T-helper 2 cell (primary cell): ENCODE measurements at places on chromosomes 11 and 22.

GRCh38 chr22:38126928-38127668 lies 16.6 kb upstream of the BAIAP2L2 start:
- no peak for DNase-seq

- no peak for DNase-seq
Measured at GRCh38 chr22:49754696-49755630, 72.7 kb downstream of the BRD1 start.

DNA sequence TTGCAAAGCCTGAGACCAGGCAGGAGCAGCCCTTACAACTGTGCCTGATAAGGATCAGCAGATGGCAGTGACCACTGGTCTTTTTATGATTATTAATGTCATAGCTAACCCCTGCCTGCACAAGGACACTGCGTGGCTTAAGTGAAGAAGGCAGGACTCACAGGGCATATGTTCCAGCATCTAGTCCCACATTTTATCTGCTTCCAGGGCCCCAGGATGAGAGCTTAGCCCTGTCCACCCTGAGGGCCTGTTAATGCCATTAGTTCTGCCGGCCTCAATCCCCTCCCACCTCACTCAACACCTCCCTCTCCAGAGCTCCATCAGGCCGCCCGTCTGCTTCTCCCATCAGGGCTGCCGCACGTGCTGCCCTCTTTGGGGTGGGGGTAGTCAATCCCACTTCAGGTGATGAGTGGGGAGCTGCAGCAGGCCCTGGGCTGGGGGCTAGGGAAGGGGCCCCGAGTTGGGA lies 33.1 kb upstream of the TSPAN18 start:
- no peak for DNase-seq

DNA sequence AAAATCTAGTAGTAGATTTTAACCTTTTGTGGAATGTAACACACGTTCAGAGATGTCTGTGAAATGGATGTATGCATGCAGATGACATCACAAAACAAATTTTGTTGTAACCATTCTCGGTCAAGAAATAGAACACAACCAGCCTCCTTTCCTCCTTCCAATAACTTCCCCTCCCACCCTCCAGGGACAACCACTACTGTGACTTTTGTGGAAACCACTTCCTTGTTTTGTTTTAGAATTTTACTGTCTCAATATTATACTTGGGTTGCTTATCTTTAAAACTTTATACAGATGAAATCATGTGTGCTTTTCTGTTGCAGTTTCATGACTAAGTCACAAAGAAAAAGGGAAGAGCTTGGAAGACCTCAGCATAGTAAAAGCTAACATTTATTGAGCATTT lies 189.4 kb upstream of the NCAM1 start:
- no peak for DNase-seq

DNA sequence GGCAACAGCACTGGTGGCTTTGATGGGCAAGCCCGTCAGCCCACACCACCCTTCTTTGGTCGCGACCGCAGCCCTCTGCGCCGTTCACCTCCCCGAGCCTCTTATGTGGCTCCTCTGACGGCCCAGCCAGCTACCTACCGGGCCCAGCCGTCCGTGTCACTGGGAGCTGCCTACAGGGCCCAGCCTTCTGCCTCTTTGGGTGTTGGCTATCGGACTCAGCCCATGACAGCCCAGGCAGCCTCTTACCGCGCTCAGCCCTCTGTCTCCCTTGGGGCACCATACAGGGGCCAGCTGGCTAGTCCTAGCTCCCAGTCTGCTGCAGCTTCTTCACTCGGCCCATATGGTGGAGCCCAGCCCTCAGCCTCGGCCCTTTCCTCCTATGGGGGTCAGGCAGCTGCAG lies 8.0 kb downstream of the RBM14 start:
- no peak for DNase-seq

- no peak for DNase-seq
Measured at GRCh38 chr11:1139441-1140083, 18.2 kb upstream of the MUC5AC start.

DNA sequence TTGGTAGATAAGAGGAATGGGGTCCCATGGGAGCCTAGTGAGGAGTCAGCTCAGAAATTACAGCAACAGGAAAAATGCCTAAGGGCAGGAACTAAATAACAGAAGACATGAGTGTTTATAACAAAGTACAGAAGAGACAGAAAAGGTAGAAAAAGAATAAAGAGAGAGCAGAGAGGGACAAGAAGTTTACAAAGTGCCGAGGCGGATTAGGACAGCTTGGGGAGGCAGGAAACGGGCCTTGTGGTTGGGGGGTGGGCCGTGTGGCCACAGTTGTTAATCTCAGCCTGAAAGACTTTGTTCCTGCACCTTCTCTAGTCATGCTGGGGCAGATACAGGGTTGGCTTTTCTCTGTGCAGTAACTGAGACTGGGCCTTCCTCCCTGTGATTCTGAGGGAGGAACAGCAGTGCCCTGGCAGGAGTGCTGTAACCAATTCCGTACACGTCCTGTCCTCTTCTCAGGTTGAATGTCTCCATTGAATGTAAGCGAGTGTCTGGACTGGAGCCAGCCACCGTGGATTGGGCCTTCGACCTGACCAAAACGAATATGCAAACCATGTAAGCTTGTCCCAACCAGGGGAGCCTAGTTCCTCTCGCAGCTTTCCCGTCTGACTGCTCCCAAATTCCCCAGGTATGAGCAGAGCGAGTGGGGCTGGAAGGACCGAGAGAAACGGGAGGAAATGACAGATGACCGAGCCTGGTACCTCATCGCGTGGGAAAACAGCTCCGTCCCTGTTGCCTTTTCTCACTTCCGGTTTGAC lies 13.2 kb downstream of the NAA40 start:
- peak; percentile 78 for DNase-seq
